ENCODE measurements at places on chromosomes 5 and 9.

GRCh38 chr5:168128111-168128510, 163.3 kb upstream of the WWC1 start:
- DNase-seq: no peak

DNA sequence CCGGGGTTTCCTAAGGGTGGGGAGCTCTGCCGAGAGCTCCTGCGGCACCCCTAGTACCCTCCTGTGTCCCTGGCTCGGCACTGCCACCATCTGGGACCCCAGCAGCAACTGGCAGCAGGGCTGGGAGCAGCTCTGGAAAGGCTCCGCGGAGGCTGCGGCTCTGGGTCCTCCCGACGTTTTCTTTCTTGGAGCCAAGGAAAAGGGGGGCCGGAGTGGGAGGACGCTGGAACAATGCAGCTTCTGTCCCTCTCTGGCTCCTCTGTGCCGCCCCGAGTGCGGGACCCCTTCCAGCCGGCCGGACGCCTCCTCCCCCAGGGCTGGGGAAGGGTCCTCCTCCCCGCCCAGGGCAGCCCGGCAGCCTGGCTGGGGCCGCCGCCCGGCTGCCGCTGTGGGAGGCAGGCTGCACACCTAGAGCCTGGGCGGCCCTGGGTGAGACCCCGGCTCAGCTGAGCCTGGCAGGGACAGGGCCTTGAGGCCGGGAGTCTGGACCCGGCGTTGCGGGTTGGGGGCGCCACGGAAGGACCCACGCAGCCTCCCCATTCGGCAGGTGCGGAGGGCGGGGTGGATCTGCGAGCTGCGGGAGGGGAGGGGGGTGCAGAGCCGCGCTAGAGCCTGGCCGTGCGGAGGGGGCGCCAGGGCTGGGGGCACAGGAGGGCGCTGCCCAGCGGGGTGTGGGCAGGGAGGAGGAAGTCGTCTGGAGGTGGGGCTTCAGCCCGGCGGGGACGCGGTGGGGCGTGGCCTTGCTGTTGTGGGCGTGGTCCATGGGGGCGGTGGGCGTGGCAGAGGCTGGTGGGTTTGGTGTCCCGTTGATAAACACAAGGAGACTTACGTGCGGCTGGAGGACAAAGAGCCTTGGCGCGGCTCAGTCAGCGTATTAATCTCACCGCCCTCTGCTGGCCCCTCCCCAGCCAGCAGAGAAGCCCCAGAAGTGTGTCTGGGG, 15.1 kb downstream of the GPSM1 start:
- DNase-seq: peak; percentile 95

- no peak for DNase-seq
These were observed 55.7 kb downstream of the SH3TC2 start for GRCh38 chr5:149007174-149007573.

- DNase-seq: no peak
These were observed 55.2 kb upstream of the AFAP1L1 start for GRCh38 chr5:149216496-149216895.
